T-cell (primary cell): ENCODE measurements at places on chromosomes 6 and 20. TPM values are rescaled to one million over a fixed set of nuclear protein-coding genes. Genes with fewer than 3 reads are reported as not detected.

Gene MLN
- not detected for total RNA-seq

Gene BANF2
- not detected for total RNA-seq

Gene ID1
- total RNA-seq, result 11.2 TPM

DNA sequence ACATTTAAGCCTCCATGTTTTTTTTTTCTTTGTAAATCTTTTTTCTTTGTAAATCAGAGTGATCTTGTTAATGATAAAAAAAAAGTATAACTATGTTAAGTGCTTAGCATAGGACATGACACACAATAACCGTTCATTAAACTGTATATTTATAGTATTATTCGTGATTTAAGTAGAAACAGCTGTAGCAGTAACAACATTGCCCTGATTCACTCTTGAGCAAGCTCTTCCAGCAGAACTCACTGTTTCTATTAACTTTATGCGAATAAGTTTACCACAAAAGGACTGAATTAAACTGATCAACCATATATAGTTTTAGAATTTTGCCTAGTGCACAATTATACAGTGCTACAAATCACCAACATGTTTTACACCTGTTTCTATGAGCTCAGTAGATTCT lies 1338.0 kb upstream of the EYS start:
- H3K27ac ChIP-seq, result no peak overlapping the region
- H3K4me1 ChIP-seq, result no peaks in the 10 kb centered on the region
- no peak for DNase-seq
- H3K4me3 ChIP-seq, result no peak overlapping the region
- no peaks in the 10 kb centered on the region for H3K27me3 ChIP-seq

DNA sequence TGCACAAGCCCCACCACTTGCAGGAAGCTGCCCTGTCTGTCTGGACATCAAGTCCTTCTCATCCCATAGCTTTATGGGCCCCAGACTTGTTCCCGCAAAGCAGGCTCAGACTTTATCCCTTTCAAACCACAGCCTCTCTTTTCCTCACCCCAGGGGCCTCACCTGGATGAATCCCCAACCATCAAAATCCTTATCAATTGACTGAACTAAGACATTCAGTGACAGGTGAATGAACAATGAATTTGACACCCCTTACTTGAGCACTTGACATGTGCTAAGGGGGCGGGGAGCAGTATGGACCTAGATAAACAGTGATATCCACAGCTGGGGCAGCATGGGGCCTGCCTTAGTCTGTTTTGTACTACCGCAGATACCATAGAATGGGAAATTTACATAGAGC lies 5.0 kb downstream of the RAB44 start:
- no peaks in the 10 kb centered on the region for H3K36me3 ChIP-seq
- H3K4me1 ChIP-seq, result no peaks in the 10 kb centered on the region
- H3K4me3 ChIP-seq, result no peak overlapping the region
- H3K27me3 ChIP-seq, result no peaks in the 10 kb centered on the region
- no peak overlapping the region for H3K27ac ChIP-seq

- no peak overlapping the region for H3K27ac ChIP-seq
- no peaks in the 10 kb centered on the region for H3K36me3 ChIP-seq
- H3K4me1 ChIP-seq, result no peaks in the 10 kb centered on the region
- DNase-seq, result no peak
- H3K4me3 ChIP-seq, result no peak overlapping the region
Observed at GRCh38 chr6:159933077-159933476, 35.8 kb upstream of the IGF2R start.

DNA sequence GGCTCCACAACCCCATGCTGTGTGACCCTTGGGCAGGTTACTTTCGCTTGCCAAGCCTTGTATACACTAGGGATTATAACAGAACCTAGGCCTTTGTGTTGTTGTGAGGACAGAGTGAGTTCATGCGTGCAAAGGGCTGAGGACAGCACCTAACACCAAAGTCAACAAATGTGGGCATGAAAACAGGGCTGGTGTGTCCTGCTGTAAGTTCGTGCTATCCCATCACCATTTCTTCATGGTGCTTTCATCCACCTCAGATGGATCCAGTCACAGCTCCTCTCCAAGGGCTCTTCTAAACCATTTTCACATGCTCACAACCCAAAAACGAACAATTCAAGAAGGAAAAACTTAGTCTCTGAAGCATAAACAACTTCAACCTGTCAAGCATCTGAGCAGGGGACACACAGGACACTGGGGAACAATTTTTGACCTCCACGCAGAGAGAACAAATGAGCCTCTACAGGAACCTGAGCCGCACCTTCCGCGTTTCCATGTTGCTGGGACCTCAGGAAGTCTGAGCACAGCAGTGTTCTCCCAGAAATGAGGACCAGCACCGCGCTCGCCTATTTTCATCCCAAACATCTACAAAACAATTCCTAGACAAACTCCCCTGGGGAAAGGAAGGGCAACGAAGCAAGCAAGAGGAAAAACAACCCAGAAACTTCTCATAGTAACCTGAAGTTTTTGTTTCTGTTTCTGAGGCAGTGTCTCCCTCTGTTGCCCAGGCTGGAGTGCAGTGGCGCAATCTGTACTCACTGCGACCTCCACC lies 3.1 kb downstream of the LRP11 start:
- no peaks in the 10 kb centered on the region for H3K36me3 ChIP-seq
- H3K4me3 ChIP-seq, result no peak overlapping the region
- H3K27ac ChIP-seq, result no peak overlapping the region
- peaks cover 17% of the 10 kb centered on the region for H3K4me1 ChIP-seq

GRCh38 chr6:41119508-41119907 lies 34.6 kb downstream of the TREML1 start:
- H3K36me3 ChIP-seq, result no peaks in the 10 kb centered on the region
- H3K4me1 ChIP-seq, result no peaks in the 10 kb centered on the region
- no peak overlapping the region for H3K4me3 ChIP-seq
- H3K27me3 ChIP-seq, result no peaks in the 10 kb centered on the region
- DNase-seq, result no peak

GRCh38 chr6:157083343-157083742 lies 240.0 kb downstream of the TMEM242 start:
- no peaks in the 10 kb centered on the region for H3K27me3 ChIP-seq
- H3K36me3 ChIP-seq, result peaks cover 5% of the 10 kb centered on the region
- no peaks in the 10 kb centered on the region for H3K4me1 ChIP-seq
- no peak overlapping the region for H3K27ac ChIP-seq
- no peak overlapping the region for H3K4me3 ChIP-seq

DNA sequence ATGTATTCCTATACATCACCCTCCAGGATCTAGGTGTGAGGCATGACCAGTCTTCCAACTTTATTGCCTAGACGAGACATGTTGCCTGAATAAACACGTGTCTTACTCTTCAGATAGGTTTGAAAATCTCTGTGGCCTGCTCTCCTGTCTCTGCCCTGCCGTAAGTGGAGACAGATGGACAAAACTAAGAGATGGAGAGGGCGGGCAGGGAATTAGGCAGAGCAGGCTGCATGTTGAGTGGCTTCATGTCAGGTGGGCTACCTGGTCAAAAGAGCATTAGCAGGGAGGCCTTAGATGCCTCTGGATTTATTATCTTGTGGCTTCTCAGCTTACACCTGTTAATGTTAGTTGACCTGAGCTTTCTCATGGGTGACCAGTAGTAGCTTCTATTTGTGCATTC lies 59.0 kb upstream of the TULP4 start:
- peaks cover 15% of the 10 kb centered on the region for H3K4me1 ChIP-seq
- peaks cover 3% of the 10 kb centered on the region for H3K36me3 ChIP-seq
- no peaks in the 10 kb centered on the region for H3K27me3 ChIP-seq
- DNase-seq, result no peak
- H3K4me3 ChIP-seq, result no peak overlapping the region

GRCh38 chr6:79070206-79070825 lies 7.7 kb downstream of the PHIP start:
- no peak overlapping the region for H3K27ac ChIP-seq
- H3K27me3 ChIP-seq, result no peaks in the 10 kb centered on the region
- peaks cover 4% of the 10 kb centered on the region for H3K4me1 ChIP-seq
- H3K4me3 ChIP-seq, result no peak overlapping the region

DNA sequence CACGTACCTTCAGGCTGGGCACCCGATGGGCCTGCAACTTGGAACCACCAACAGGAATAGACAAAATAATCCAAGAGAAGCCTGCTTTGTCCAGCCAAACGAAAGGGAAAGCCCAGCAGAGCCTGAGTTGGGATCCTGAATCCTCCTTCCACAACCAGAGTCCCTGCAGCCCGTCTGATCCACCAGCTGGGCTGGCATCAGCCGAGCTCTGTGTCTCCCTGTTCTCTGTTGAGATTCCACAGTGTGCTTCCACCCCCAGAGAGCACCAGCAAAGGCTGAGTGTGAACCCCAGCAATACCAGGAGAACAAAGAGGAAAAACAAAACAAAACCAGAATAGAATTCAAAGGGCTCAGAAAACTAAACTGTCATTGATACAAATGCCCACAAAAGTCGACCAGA lies 104.2 kb upstream of the PRND start:
- no peak overlapping the region for H3K27ac ChIP-seq
- no peak for DNase-seq
- H3K4me3 ChIP-seq, result no peak overlapping the region
- H3K36me3 ChIP-seq, result no peaks in the 10 kb centered on the region
- H3K27me3 ChIP-seq, result no peaks in the 10 kb centered on the region

GRCh38 chr6:5994234-5994998 lies 12.3 kb downstream of the NRN1 start:
- H3K4me3 ChIP-seq, result no peak overlapping the region
- DNase-seq, result no peak
- no peak overlapping the region for H3K27ac ChIP-seq

- H3K4me1 ChIP-seq, result no peaks in the 10 kb centered on the region
- no peak overlapping the region for H3K27ac ChIP-seq
- DNase-seq, result no peak
- H3K36me3 ChIP-seq, result no peaks in the 10 kb centered on the region
Observed at GRCh38 chr20:59771506-59772372, 161.7 kb downstream of the SYCP2 start.

DNA sequence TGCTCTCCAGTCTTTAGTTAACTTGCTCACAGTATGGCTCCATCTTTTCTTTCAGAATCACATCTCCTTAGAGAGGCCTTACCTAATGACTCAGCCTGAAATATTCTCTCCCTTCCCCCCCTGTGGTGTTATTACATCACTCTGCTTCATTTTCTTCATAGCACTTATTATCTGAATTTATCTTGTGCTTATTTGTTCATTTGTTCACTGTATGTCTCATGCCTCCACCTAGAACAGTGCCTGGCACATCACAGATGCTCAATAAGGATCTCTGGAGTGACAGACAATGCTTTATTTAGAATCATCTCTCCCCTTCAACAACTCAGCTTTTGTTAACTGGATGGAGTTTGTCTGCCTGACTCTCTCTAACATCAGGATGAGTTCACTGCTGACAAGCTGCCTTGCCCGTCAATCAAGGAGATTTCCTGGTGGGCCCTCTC lies 96.6 kb upstream of the MAN1A1 start:
- no peak for DNase-seq
- no peaks in the 10 kb centered on the region for H3K4me1 ChIP-seq
- H3K36me3 ChIP-seq, result no peaks in the 10 kb centered on the region
- H3K27me3 ChIP-seq, result no peaks in the 10 kb centered on the region
- no peak overlapping the region for H3K27ac ChIP-seq
- no peak overlapping the region for H3K4me3 ChIP-seq

DNA sequence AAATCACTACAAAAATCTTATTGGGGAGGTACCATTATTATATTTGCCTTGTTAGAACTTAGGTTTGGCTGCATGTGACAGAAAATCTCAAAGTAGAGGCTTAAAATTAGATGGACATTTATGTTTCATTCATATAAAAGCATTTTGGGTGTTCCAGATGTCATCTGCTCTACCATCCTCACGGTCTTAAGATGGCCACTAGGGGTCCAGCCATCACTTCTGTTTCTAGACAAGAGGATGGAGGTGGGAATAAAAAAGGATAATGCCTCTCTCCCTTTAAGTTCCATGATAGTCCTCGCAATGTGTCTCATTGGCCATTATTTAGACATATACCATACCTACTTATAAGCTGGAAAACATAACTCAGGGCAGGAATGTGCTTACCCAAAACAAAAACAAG lies 929.5 kb downstream of the KIF16B start:
- H3K4me3 ChIP-seq, result no peak overlapping the region
- H3K36me3 ChIP-seq, result no peaks in the 10 kb centered on the region
- H3K27me3 ChIP-seq, result no peaks in the 10 kb centered on the region
- H3K4me1 ChIP-seq, result no peaks in the 10 kb centered on the region

GRCh38 chr6:147099974-147100373 lies 104.2 kb upstream of the STXBP5 start:
- no peak overlapping the region for H3K4me3 ChIP-seq
- no peaks in the 10 kb centered on the region for H3K27me3 ChIP-seq
- H3K4me1 ChIP-seq, result peaks cover 3% of the 10 kb centered on the region
- H3K27ac ChIP-seq, result no peak overlapping the region
- no peaks in the 10 kb centered on the region for H3K36me3 ChIP-seq
- no peak for DNase-seq

DNA sequence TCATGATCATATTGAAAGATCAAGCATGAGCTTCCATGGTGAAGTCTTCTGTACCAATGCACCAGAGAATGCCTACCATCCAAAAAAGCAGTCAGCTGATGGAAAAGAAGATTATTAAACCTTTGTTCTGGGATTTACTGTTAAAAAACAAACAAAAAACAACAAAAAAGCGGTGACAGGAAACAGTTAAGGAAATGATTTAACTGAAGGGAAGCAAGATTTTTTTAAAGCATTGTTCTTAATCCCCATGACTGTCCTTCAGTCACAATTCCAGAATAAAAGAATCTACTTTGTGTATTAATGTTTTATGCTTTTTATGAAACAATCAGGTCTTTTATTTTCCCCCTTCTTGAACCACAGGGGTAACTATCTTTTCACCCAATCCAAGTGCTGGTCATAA lies 23.9 kb downstream of the FAM162B start:
- no peak for DNase-seq
- H3K4me3 ChIP-seq, result no peak overlapping the region
- H3K27ac ChIP-seq, result no peak overlapping the region
- H3K36me3 ChIP-seq, result no peaks in the 10 kb centered on the region
- no peaks in the 10 kb centered on the region for H3K4me1 ChIP-seq
